Stimulated activated CD4-positive, alpha-beta T cell treated with anti-CD3 and anti-CD28 coated beads, TNF-alpha, amount 100 ng/mL, for 1 hour (primary cell): ENCODE measurements at places on chromosomes 12 and 14.

GRCh38 chr14:93027810-93028723, 87.7 kb downstream of the ITPK1 start:
- no peak for DNase-seq

DNA sequence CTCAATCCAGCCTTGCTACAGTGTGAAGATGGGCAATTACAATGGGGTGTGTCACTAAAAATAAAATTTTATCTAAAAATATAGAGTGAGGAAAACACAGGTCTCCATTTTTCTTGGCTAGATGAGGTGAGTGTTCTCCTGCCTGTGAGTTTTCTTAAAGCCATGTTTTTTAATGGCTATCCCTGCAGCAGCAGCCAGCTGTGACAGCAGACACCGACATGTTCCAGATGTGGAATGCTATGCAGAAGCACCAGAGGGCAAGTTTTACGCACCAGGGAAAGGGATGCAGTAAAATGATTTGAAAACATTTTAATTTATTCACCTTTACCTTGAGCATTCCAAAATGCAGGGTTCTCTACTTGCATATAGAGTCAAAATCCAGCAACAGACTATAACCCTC, 577.0 kb upstream of the STXBP6 start:
- DNase-seq = no peak

GRCh38 chr12:80766897-80767296, 50.2 kb downstream of the MYF5 start:
- no peak for DNase-seq

GRCh38 chr12:56337753-56338251, 882 bp upstream of the IL23A start:
- DNase-seq = no peak

- no peak for DNase-seq
Observed at GRCh38 chr12:51951843-51952722, 584 bp downstream of the ACVR1B start.

DNA sequence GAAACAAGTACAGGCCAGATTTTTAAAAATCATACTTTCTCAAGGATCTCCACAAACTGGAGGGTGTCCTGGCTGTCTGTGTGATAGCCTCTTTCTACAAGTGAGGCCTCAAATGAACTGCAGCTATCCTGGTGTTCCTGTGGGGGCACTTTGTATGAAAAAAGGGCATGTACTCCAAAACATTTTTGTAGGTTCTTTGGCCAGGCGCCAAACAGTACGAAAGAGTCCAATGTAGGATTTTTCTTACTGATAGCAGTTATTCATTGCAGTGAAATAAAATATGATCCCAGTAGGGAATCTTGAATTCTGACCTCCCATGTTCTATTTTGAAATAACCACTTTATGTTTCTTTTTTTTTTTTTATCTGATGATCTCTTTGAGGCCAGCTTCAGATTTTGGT, 381.7 kb downstream of the PAWR start:
- no peak for DNase-seq

DNA sequence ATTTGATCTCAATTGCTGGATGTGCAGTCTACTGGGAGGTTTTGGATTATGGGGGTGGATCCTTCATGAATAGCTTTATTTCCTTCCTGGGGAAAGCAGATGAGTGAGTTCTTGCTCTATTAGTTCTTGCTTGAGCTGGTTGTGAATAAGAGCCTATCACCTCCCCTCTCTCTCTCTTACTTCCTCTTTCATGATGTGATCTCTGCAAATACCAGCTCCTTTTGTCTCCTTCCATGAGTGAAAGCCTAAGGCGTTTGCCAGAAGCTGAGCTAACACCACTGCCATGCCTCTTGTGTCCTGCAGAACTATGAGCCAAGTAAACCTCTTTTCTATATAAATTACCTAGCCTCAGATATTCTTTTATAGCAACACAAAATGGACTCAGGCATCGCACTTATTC, 302.7 kb downstream of the CCER1 start:
- no peak for DNase-seq

- DNase-seq = no peak
Observed at GRCh38 chr12:74915718-74916117, 293.9 kb downstream of the KCNC2 start.

DNA sequence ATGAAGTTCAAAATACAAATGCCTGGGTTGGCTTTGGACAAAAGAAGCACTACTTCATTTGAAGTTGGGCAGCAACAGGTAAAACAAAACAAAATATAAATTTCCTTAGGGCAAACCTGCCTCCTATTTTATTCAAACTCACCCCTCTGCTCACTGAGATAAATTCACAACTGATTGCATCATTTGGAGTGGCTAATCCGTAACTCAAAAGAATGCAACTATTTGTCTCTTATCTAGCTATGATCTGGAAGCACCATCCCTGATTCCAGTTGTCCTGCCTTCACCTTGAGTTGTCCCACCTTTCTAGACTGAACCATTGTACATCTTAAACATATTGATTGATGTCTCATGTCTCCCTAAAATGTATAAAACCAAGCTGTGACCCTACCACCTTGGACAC, 145.0 kb downstream of the CCER1 start:
- no peak for DNase-seq

GRCh38 chr12:54762390-54762789, 91.9 kb upstream of the MUCL1 start:
- DNase-seq = no peak

GRCh38 chr12:53286448-53286847, 8.9 kb upstream of the PFDN5 start:
- DNase-seq = no peak

GRCh38 chr14:37721976-37722659, 126.7 kb downstream of the TTC6 start:
- no peak for DNase-seq

DNA sequence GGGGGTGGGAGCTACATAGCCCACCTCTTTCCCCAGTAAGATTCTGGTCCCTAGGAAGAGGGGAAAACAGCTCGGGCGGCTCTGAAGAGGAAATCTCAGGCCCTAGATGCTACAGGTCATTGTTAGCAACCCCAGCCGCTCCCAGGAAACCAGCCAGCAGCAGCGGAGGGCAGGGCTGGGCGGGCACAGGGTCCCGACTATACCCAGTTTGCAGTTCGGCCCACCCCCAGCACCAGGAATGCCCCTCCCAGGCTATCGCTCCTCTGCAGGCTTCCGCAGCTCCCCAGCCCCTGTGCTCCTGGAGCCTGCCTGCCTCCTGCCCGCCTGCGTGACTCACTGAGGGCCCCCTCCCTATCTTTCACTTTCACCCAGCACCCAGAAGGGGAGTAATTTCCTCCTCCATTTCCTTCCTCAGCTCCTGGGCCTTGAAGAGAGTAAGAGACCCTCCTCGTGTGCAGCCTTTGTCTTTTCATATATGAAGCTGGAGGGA, 27.2 kb upstream of the PNMA1 start:
- no peak for DNase-seq

GRCh38 chr12:53593707-53594106, 32.5 kb downstream of the ATF7 start:
- no peak for DNase-seq

GRCh38 chr12:64299628-64300027, 77.5 kb upstream of the KICS2 start:
- DNase-seq = no peak

GRCh38 chr12:66244446-66244845, 55.4 kb downstream of the IRAK3 start:
- DNase-seq = no peak

- DNase-seq = no peak
Observed at GRCh38 chr12:88544991-88545980, 35.0 kb downstream of the KITLG start.

- DNase-seq = no peak
Observed at GRCh38 chr12:107372229-107372658, 278.9 kb upstream of the CRY1 start.

- no peak for DNase-seq
Observed at GRCh38 chr12:58104351-58104755, 163.0 kb downstream of the ATP23 start.

GRCh38 chr12:86213012-86213411, 43.2 kb downstream of the MGAT4C start:
- no peak for DNase-seq

DNA sequence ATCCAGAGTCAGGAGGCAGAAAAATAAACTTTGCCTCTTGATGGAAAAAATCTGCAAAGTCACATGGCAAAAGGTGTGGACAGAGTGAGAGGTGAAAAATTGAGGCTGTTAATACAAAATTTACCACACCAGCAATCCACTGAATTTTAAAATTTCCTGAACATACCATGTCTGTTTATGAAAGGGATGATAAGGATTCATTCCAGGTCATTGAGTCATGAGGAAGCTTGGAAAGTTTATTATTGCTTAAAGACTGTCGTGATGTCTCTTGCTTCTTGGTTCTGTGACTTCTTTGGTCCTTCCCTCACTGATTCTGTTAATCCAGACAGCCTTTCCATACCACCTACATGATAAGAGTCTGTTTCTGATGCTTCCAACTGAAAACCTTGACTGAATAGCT, 73.2 kb downstream of the TTC6 start:
- DNase-seq = no peak

- DNase-seq = no peak
Observed at GRCh38 chr14:56289155-56289554, 170.9 kb downstream of the PELI2 start.

DNA sequence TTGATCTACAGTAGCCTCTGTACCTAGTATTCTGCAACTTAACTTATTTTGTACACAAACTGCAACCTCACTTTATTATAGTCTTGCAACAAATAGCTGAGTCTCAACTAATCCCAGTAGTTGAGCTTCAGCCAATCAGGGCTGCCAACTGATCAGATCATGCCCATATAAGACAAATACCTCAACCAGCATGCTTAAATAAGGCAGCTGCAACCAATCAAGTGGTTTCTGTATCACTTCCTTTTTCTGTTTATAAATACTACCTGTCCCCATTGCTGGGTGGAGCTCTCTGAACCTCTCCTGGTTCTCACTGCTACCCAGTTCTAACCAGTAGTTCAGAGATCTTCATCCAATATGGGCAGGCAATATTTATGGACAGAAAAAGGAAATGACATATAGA, 248.5 kb upstream of the FBXO33 start:
- DNase-seq = no peak

DNA sequence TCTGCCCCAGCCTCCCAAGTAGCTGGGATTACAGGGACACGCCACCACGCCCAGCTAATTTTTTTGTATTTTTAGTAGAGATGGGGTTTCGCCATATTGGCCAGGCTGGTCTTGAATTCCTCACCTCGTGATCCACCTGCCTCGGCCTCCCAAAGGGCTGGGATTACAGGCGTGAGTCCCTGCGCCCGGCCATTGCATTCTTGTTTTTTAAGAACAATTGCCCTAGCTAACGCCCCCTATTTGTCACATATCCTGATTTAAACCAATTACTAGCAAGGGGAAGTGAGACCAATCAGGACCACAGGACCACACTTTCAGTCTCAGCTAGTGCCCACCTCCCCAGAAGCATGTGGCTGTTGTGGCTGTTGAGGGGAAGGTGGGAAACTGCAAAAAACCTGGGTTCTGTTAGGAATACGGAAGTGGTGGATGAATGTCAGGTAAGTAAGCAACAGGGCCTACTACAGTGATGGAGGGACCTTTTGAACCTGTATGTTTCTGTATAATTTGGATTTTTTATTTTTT, 37.8 kb upstream of the NFYB start:
- no peak for DNase-seq

- no peak for DNase-seq
Observed at GRCh38 chr12:5716201-5716600, 228.9 kb downstream of the ANO2 start.

- no peak for DNase-seq
Observed at GRCh38 chr12:18794000-18794399, 56.1 kb downstream of the CAPZA3 start.

- no peak for DNase-seq
Observed at GRCh38 chr12:54890339-54890738, 36.0 kb downstream of the MUCL1 start.

DNA sequence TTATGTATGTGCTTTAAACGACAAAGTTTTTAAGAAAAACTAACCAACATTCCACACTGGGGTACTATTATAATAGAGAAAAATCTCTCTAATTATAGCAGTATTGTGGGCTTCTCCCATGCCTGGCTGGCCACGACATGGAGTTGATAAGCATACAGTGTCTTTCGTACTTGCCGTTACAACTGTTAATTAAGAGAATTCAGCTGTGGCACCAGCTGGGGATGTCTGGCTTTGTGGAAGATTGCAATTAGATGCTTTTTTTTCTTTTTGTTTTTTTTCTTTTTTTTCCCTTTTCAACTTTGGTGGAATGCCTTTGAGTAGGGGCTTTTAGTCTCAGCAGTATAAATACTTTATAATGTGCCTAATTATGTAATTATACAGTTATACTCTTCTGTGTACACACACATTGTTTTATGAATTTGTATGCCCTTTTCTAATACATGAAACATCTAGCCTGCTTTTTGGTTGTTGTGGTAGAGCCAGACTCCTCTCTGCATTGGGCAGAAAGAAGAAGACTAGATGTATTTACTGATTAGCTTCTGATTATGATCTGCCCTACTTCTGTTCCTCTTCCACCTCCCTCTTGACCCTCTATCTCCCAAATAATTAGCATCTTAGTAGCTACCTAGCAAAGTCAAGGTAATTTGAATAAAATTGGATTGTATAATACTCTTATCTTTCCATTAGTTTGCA, 76.4 kb downstream of the SUSD6 start:
- no peak for DNase-seq

- DNase-seq = no peak
Observed at GRCh38 chr14:70643967-70644366, 2.3 kb downstream of the TTC9 start.

GRCh38 chr14:35398071-35398584, 6.4 kb downstream of the NFKBIA start:
- no peak for DNase-seq

DNA sequence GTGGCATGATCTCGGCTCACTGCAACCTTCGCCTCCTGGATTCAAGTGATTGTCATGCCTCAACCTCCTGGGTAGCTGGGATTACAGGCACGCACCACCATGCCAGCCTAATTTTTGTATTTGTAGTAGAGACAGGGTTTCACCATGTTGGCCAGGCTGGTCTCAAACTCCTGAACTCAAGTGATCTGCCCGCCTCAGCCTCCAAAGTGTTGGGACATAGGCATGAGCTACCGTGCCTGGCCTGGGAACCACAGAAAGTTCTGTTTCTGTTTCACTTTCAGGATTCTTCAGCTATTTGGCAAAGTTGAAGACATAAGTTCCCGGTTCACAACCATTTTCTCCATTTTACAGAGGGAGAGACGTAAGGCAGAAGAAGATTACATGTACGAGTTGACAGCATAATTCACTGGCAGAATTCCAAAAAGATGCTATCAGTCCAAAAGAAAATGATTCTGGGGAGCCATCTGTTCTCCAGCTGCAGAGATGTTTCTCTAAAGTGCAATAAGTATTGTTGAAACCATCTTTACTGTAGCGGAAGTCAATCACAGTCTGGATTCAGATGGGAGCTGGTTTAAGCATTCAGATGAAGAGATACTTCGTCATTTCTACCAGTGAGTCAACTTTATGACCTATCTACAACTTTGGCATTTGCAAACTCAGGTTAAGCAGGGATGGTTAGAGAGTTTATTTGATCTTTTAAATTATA, 8.1 kb upstream of the RNF34 start:
- no peak for DNase-seq

DNA sequence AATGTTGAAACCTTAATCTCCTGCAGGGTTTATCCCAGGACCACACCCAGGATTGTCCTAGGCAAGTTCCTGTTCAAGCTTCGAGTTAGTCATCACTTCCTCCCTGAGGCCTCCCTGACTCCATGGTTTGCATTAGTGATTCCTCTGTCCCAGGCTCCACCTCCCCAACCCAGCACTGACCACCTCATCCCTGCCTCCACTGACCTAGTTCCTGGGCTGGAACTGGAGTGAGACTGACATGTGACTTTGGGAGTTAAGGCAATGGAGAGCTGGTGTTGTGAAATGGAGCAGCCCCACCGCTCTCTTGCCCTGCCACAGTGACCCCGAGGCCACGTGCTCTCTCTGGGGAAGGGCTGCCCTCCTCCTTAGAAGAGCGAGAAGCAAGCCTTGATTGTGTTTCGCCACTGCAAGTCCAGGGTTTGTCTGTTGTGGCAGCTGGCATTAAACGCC, 15.8 kb upstream of the DTX1 start:
- no peak for DNase-seq
